ENCODE measurements at places on chromosomes 7 and 10.

DNA sequence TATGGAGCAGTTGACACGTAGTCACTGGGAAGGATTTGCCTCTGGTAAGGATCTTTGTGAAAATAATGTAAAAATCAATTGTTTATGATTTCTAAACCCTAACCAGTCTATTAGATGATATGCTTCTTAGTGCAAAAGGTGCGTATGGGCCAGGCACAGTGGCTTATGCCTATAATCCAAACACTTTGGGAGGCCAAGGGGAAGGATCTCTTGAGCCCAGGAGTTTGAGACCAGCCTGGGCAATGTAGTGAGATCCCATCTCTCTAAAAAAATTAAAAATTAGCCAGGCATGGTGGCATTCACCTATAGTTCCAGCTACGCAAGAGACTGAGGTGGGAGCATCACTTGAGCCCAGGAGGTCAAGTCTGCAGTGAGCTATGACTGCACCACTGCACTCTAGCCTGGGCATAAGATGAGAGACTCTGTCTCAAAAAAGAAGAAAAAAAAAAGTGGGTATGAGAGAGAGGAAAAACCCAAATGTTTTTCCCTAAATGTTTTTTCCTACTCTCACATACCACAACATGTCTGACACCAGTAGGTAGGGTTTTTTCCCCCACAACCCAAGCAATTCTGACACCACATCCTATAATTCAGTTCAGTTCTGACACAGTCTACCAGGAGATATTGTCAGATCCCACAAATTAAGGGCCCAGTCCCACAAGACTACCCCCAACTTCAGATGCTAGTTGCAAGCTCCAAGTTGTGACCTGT lies 36.5 kb downstream of the DNAJC9 start:
- no peak for DNase-seq

GRCh38 chr7:106625678-106626301 lies 35.2 kb downstream of the CCDC71L start:
- no peak for DNase-seq

GRCh38 chr10:62814756-62815380 lies 1.3 kb downstream of the EGR2 start:
- DNase-seq = no peak

- no peak for DNase-seq
Measured at GRCh38 chr10:125779403-125780327, 4.0 kb upstream of the MMP21 start.

- DNase-seq = no peak
Measured at GRCh38 chr10:119393019-119393418, 149.5 kb downstream of the RGS10 start.

DNA sequence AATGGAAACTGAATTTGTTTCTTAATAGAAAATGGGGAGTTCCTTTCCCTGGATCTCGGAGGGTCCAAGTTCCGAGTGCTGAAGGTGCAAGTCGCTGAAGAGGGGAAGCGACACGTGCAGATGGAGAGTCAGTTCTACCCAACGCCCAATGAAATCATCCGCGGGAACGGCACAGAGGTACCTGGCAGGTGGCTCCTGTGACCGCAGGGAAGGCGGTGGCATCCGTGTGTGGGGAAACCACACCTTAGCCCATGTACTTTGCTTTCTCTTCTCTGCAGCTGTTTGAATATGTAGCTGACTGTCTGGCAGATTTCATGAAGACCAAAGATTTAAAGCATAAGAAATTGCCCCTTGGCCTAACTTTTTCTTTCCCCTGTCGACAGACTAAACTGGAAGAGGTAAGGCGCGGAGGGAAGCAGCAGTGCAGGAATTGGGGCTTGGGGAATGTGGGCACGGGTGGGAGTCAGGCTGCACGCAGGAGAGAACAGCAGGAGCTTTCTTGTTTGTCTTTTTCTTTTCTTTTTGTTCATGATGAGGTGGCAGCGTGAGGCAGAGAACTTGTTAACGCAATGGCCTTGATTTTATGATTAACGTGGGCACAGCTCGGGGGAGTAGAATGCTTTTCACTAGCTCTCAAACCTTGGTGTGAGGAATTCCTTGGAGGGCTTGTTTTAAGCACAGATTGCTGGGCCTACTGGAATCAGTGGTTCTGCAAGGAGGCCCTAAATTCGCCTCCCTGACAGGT lies 12.8 kb downstream of the HKDC1 start:
- DNase-seq = no peak

DNA sequence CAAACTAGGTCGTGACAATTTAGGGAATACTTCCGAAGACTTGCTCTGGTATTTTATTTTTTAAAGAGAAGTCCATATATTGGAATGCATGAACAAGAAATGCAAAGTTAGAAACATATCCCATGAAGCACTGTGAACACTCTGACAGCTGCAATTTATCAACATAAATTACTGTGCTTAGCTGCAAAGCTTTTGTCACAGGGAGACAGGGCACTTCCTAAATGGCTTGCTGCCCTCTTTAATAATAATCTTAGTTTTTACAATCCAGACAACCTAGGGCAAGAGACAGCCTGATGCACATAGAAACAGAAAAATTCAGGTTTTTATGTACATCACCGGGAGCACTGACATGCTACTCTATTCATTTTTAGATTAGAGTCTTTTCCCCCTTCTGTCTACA lies 78.3 kb upstream of the NOBOX start:
- DNase-seq = no peak

GRCh38 chr10:12432402-12433189 lies 83.2 kb downstream of the CAMK1D start:
- DNase-seq = no peak

All from retina (tissue), 1 donor.